ENCODE measurements at places on chromosomes 13 and 19. TPM values are rescaled to one million over a fixed set of nuclear protein-coding genes. Genes with fewer than 3 reads are reported as not detected.

PRSS57 gene
- not detected for total RNA-seq

PSG6 gene
- total RNA-seq: not detected

CEACAM7 gene
- not detected for total RNA-seq

SIGLEC10 gene
- total RNA-seq: not detected

ZNF565 gene
- total RNA-seq: 1.3 TPM

PRODH2 gene
- not detected for total RNA-seq

All from hair follicular keratinocyte (primary cell).